ENCODE measurements at places on chromosomes 16 and 17. TPM values are rescaled to one million over a fixed set of nuclear protein-coding genes. Genes with fewer than 3 reads are reported as not detected.

Gene TAC4
- not detected for total RNA-seq

DNA sequence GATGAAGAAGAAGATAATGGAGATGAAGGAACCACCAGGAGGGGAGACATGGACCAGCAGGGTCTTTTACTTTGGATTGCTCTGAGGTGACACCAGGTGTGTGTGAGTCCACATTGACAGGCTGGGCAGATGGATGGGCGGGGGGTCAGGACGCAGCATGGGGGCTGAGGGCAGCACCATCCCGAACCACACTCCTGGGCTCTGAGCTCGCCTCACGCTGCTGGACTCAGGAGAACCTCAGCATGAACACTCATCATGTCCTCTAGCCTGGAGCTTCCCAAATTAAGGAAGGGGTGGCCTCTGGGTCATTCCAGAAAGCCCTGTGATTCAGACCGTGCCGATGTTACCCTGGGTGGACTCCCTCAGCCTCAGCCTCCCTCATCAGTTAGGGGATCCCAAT lies 50.4 kb upstream of the MAP3K14 start:
- DNase-seq, result no peak
- H3K27ac ChIP-seq, result no peak overlapping the region
- H3K4me1 ChIP-seq, result peaks cover 15% of the 10 kb centered on the region
- no peak overlapping the region for H3K4me3 ChIP-seq
- no peaks in the 10 kb centered on the region for H3K36me3 ChIP-seq

DNA sequence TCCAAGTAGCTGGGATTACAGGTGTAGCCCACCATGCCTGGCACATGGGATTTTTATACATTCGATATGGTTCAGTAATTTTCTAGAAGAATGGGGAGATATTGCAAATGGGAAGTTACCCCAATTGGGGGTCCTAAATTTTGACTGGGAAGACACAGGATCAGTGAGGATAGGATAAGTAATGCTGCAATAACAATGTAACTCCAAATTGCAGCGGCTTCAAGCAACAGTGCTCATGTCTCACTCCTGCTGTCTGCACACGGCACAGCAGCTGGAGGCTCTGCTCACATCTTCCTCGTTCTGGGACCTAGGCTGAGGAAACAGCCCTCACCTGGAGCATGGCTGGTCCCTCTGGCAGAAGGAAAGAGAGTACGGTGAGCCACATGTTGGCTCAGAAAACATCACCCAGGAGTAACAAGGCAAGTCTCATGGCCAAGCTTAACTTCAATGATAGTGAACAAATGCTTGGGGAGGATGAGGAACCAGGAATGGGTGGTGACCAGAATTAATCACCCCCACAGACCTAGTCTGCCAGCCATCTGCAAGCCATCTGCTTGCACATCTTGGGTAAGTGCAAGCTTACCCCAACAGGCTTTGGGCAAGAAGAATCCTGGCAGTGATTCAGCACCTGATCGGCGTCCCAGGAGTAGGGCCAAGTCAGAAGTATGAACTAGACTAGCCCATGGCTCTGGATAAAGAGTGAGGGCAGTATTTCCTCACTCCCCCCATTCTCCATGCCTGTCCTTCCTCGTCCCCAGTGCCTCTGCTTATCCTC lies 229.2 kb downstream of the COPRS start:
- H3K36me3 ChIP-seq, result no peaks in the 10 kb centered on the region
- no peak overlapping the region for H3K27ac ChIP-seq
- H3K27me3 ChIP-seq, result no peaks in the 10 kb centered on the region
- H3K4me1 ChIP-seq, result no peaks in the 10 kb centered on the region
- H3K4me3 ChIP-seq, result no peak overlapping the region

Gene SHBG
- total RNA-seq, result 1.5 TPM

Gene ITGAX
- 2.8 TPM for total RNA-seq

Gene SLFN13
- 1.6 TPM for total RNA-seq

Gene KRT33A
- total RNA-seq, result not detected

GRCh38 chr16:66224186-66224585 lies 142.3 kb upstream of the CDH5 start:
- H3K27me3 ChIP-seq, result no peaks in the 10 kb centered on the region
- H3K27ac ChIP-seq, result no peak overlapping the region

DNA sequence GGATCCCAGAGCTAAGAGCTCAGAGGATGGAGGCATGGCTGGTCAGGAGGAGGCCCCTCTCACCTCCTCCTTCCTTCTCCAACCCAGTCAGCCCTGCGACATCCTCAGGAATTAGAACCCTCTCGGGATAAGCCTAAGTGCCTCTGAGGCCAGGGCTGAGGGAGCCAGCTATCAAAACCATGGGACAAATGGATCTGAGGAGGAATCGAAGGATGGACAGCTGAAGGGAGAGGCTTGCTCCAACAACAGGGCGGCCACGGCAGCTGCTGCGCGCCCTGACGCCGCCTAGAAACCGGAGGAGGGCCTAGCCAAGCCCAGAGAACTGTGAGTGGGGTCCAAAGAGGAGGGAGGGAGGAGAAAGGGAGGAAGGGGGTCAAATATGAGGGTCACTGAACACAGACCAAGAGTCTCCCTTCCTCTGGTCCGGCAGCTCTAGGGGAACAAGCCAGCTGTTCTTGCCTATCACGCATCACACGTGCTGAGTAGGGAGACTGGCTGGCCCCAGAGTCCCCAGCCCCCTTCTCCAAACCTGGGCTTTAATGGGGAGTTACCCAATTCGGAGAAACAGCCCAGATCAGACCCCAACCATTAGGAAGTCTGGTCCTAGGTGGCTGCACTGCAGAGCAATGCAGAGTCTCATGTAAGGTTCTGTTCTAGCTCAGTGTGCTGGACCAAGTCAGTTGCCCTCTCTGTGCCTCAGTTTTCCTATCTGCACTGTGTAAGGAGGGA lies 5.9 kb upstream of the HOXB13 start:
- no peaks in the 10 kb centered on the region for H3K36me3 ChIP-seq
- no peak overlapping the region for H3K27ac ChIP-seq
- no peak overlapping the region for H3K4me3 ChIP-seq
- no peak for DNase-seq
- peaks cover 6% of the 10 kb centered on the region for H3K4me1 ChIP-seq
- peaks cover 100% of the 10 kb centered on the region for H3K27me3 ChIP-seq

- peak overlapping the region; percentile 85 for H3K27ac ChIP-seq
- H3K27me3 ChIP-seq, result no peaks in the 10 kb centered on the region
- DNase-seq, result no peak
- peak overlapping the region; percentile 79 for H3K4me3 ChIP-seq
- H3K4me1 ChIP-seq, result peaks cover 22% of the 10 kb centered on the region
Observed at GRCh38 chr17:28319598-28319935, 567 bp downstream of the TMEM97 start.

Gene ABCA9
- 68.3 TPM for total RNA-seq

Gene RAB26
- 6.6 TPM for total RNA-seq

DNA sequence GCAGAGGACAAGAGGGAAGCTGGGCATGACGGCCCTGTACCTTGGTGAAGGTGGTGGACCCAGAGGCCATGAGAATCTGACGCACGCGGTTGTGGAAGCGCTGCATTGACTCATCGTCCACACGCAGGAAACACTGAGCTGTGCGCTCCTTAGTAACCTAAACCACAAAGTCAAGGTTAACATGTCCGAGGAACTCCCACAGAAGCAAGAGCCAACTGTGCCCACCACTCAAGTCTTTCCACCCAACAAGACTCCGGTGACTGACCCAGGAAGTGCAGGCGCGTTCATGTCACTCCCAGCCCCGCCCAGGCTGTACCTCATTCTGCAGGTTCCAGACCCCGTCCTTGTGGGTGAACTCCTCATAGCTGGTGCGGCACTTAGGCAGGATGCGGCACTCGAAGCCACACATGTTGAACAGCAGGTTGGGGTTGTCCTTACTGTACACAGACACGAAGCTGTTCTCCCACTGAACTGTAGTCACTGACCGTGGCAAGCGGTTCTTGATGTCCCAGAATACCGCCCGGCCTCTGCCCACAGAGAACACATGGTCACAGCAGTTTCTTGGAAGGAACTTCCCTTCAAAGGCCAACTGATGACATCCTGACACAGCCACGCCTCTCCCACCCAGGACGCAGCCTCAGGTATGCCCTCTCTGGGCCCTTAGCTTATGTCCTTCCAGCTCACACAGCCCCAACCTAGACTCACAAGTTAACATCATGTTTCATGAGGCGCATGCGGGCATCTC lies 11.5 kb downstream of the PRPF8 start:
- H3K4me1 ChIP-seq, result no peaks in the 10 kb centered on the region
- peaks cover 96% of the 10 kb centered on the region for H3K36me3 ChIP-seq
- no peak overlapping the region for H3K27ac ChIP-seq

GRCh38 chr17:39077252-39077651 lies 74.2 kb downstream of the PLXDC1 start:
- DNase-seq, result no peak
- peaks cover 14% of the 10 kb centered on the region for H3K4me1 ChIP-seq
- H3K27me3 ChIP-seq, result no peaks in the 10 kb centered on the region
- H3K4me3 ChIP-seq, result no peak overlapping the region
- peaks cover 4% of the 10 kb centered on the region for H3K36me3 ChIP-seq
- no peak overlapping the region for H3K27ac ChIP-seq

Gene PTX4
- total RNA-seq, result 0.11 TPM

DNA sequence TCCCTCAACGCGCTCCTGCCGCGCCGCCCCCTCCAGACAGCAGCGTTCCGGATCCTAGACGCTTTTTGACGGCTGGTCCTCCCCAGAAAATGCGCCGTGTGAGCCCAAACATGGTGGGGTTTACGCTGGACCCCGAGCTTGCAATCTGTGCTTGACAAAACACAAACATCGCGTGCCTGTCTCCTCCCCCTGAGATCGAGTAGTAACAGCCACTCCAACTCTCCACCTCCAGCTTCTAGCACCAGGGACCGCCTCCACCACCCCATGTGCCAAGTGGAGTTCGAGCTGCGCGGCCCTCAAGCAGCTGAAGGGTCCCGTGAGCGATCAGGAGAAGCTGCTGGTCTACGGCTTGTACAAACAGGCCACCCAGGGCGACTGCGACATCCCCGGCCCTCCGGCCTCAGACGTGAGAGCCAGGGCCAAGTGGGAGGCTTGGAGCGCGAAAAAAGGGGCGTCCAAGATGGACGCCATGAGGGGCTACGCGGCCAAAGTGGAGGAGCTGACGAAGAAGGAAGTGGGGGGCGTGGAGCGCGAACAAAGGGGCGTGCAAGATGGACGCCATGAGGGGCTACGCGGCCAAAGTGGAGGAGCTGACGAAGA lies 656 bp upstream of the GEMIN4 start:
- H3K27me3 ChIP-seq, result no peaks in the 10 kb centered on the region
- no peak for DNase-seq
- peak overlapping the region; percentile 52 for H3K27ac ChIP-seq
- H3K36me3 ChIP-seq, result peaks cover 18% of the 10 kb centered on the region
- peak overlapping the region; percentile 48 for H3K4me3 ChIP-seq

GRCh38 chr17:34206569-34206968 lies 48.5 kb upstream of the CCL2 start:
- no peak overlapping the region for H3K27ac ChIP-seq
- DNase-seq, result no peak
- no peaks in the 10 kb centered on the region for H3K4me1 ChIP-seq
- no peak overlapping the region for H3K4me3 ChIP-seq

DNA sequence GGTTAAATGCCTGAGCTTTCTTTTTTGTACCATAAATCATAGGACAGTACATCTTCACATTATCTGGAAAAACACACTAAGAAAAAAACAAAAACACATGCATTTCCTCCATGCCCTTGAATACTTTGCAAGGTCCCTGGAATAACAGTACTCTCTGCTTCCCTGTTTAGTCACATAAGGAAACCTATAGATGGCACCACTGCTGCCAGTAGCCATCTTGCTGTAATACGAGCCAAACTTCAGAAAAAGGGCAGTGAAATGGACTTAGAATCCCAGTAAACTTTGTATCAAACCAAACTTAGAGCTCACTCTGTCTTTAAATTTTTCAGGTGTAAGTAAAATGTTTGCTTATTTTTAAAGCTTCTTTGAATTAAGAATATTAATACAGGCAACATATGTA lies 435.5 kb downstream of the KCNJ2 start:
- H3K4me3 ChIP-seq, result no peak overlapping the region
- no peaks in the 10 kb centered on the region for H3K36me3 ChIP-seq
- H3K4me1 ChIP-seq, result no peaks in the 10 kb centered on the region
- H3K27me3 ChIP-seq, result no peaks in the 10 kb centered on the region

DNA sequence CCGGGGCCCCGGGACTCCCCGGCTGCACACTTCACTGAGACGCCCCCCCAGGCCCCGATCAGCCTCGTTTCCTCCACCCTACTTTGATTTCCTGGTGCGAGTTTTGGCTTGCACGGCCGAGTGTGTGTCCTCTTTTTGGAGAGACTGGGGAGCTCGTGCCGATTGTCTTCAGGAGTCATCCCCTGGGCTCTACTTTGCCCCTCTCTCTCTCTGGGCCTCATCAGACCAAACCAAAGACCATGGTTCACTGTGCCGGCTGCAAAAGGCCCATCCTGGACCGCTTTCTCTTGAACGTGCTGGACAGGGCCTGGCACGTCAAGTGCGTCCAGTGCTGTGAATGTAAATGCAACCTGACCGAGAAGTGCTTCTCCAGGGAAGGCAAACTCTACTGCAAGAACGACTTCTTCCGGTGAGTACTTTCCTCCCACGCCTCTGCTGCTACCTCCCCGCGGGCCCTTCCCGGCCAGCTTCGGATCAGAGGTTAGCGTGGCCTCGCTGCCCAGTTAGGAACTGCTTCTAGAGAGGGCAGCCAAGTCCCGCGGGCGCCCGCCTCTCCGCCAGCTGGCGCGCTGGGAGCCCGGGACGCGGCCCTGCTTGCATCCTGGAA lies 787 bp downstream of the LHX1 start:
- peaks cover 100% of the 10 kb centered on the region for H3K27me3 ChIP-seq
- no peak for DNase-seq
- peaks cover 86% of the 10 kb centered on the region for H3K4me1 ChIP-seq

DNA sequence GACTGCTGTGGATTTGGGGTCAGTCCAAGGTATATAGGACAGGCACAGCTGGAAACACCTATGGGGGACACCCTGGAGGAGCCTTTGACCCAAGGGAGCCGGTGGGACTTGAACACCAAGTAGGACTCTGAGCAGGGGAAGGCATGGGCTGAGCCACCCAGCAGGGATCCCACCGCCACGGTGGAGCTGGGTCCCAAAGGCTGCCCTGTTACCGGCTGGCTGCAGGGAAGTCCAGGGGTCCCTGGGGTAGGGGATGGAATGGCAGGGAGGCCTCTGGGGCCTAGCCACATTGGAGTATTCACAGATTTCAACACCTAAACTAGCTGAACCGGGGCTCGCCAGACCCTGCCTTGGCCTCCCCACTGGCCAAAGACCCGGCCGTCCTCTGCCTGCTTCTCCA lies 39.7 kb upstream of the CREBBP start:
- no peak for DNase-seq
- H3K36me3 ChIP-seq, result no peaks in the 10 kb centered on the region
- H3K27me3 ChIP-seq, result no peaks in the 10 kb centered on the region
- H3K4me1 ChIP-seq, result no peaks in the 10 kb centered on the region
- no peak overlapping the region for H3K27ac ChIP-seq

- H3K4me3 ChIP-seq, result no peak overlapping the region
- H3K36me3 ChIP-seq, result peaks cover 3% of the 10 kb centered on the region
- H3K4me1 ChIP-seq, result peaks cover 24% of the 10 kb centered on the region
- no peaks in the 10 kb centered on the region for H3K27me3 ChIP-seq
- no peak for DNase-seq
- no peak overlapping the region for H3K27ac ChIP-seq
Observed at GRCh38 chr17:67624886-67625656, 92.7 kb upstream of the NOL11 start.

- H3K4me1 ChIP-seq, result peaks cover 9% of the 10 kb centered on the region
- H3K27ac ChIP-seq, result no peak overlapping the region
- DNase-seq, result no peak
- no peaks in the 10 kb centered on the region for H3K27me3 ChIP-seq
- H3K4me3 ChIP-seq, result no peak overlapping the region
Observed at GRCh38 chr17:72362376-72363088, 241.7 kb downstream of the SOX9 start.
